IPS-NIHi11 (cell line): ENCODE measurements at places on chromosomes 6 and 20.

DNA sequence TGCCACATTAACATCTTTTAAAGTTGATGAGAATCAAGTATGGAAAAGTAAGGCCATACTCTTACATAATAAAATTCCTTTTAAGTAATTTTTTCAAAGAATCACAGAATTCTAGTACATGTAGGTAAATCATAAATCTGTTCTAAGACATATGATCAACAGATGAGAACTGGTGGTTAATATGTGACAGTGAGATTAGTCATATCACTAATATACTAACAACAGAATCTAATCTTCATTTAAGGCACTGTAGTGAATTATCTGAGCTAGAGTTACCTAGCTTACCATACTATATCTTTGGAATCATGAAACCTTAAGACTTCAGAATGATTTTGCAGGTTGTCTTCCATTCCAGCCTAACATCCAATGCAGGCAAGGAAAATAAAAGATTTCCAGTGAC lies 11.6 kb downstream of the PLN start:
- no peak for DNase-seq

DNA sequence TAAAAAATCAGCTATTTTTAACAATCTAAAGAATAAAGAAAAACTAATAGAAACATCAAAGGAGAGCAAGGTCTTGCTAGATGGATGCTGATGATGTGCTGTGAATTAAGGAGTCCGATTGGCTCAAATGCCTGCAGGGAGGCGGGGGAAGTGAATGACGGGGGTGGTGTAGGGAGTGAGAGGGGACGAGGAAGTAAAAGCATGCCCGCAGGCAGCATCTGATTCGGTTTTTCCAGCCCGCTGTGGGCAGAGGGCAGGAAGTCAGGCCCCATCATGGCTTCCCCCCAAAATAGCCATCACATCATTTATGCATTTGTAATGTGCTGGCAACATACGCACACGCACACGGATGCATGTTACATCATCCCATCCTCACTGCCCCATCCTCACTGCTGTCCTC lies 10.3 kb downstream of the RSPO4 start:
- DNase-seq = peak; percentile 46

DNA sequence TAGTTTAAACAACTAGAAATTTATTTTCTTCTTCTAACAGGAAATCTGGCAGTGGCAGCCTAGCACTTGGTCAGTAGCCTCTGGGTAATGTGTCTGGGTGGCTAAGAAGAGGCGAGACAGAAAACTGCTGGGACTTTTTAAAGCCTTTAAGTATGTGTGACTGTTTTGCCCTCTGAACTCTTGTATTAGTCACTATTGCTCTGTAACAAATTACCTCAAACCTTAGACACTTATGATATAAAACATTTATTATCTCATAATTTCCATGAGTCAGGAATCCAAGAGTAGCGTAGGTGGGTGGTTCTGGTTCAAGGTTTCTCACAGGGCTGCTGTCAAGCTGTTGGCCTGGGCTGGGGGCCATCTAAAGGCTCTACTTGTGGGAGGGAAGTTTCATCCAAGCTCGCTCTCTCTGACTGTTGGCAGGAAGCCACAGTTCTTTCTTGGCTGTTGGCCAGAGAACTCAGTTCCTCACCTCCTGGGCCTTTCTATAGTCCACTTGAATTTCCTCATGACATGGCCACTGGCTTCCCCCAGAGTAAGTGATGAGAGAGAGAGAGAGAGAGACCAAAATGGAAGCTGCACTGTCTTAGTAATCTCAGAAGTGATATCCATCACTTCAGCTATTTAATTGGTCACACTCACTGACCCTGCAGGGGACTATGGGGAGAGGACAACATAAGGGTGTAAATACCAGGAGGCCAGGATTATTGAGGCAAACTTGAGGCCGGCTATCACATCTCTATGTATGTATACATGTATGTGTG lies 17.4 kb upstream of the TBC1D22B start:
- peak; percentile 14 for DNase-seq

GRCh38 chr6:6943421-6943820 lies 164.3 kb upstream of the RREB1 start:
- DNase-seq = no peak

DNA sequence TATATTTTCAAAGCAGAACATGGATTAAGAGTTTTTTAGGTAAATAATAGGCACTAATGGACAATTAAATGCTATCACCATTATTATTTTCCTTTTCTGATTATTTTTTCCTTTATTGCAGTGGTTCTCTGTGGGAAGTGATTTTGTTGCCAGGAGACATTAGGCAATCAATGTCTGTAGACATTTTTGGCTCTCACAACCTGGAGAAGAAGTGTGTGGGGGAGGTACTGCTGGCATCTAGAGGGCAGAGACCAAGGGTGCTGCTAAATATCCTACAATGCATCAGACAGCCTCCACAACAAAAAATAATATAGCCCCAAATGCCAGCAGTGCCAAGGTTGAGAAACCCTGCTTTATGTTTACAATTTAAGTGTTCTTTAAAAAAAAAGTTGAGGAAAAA lies 8.3 kb downstream of the IFNGR1 start:
- DNase-seq = no peak

DNA sequence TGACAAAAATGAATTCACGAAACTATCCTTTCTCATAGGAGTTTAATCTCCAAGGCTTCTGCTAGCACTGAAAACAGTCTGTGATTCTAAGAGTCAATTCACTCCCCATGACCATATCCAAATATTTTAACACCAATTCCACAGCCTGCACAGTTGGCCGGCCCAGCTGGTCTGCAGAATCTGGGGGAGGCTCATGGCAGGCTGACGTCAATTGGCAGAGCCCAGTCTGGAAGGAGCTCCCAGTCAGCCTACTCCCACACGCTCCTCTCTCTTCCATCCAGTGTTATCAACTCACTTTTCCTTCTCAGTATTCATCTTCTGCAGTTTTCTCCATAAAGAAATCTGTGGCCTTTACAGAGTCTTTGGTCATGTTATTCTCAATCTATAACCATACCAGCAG lies 111.0 kb downstream of the TBXT start:
- no peak for DNase-seq

DNA sequence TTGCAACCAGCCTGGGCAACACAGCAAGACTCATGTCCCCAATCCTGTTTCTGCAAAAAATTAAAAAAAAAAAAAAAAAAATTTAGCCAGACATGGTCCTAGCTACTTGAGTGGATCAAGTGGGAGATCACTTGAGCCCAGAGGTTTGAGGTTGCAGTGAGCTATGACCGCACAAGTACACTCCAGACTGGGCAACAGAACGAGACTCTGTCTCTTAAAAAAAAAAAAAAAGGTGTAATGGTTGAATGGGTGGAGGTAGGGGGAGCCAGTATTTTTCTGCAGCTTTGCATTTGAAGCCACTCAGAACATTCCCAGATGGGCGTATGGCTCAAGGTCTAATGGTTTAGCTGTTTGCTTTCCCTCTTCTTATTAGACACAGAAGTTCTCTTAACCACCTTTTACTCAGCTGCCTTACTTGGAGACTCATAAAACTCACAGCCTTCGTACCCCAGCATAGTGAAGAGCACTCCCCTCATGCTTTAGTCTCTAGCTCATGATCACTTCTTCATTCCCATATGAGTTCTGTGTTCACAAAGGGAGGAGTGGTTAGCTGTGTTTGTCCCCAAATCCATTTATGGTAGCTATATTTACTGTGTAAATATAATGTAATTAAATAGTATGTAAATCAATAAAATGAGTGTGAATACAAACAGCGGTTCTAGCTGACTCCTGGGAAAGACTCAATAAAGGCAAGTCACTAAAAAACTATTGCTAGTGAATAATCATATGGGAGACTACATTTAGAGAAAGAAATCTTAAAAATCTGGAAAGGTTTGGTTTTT lies 9.0 kb downstream of the FKBP1A start:
- no peak for DNase-seq

DNA sequence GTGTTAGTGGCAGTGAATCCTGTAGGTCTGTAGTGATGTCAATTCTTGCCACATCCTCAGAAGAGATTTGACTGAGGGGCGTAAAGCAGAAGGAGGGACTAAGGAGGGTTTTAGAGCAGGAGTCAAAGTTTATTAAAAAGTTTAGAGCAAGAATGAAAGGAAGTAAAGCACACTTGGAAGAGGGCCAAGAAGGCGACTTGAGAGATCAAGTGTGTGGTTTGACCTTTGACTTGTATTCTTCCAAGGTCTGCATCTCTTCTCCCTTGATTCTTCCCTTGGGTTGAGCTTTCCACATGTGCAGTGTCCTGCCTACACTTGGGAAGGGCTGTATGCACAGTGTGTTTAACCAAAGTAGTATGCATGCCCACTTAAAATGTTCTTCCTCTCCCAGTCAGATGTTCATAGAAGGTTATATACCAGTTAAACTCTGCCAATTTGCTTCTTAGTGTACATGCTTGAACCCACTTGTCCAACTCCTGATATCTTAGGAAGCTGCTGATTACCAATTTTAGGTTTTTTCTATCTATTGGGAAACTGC lies 627.6 kb downstream of the MMUT start:
- DNase-seq = no peak

- DNase-seq = no peak
These were observed 4.2 kb downstream of the CLIC5 start for GRCh38 chr6:46011188-46012085.

DNA sequence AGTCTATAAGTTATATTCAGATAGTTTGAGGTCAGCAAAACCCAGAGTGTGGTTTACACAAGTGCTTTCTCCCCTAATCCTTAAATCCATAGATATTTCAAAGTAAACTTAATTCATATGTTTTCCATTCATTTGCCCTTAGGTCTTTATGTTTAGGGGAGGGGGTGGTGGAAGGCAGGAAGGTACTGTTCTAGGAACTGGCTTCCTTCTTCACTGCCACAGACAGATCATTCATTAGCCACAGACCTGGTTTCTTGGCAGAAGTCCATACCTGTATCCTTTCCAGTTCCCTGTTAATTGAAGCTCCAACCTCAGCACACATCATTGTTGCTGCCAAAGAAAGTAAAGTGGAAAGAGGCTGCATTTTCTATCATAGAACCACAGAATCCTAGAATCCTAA lies 123.0 kb downstream of the AIG1 start:
- no peak for DNase-seq
